ENCODE measurements at places on chromosomes 1 and 21. TPM values are rescaled to one million over a fixed set of nuclear protein-coding genes. Genes with fewer than 3 reads are reported as not detected.

- no peak for DNase-seq
- no peaks in the 10 kb centered on the region for H3K36me3 ChIP-seq
- no peak overlapping the region for H3K27ac ChIP-seq
- no peaks in the 10 kb centered on the region for H3K27me3 ChIP-seq
These were observed 117.7 kb downstream of the ETS2 start for GRCh38 chr21:38923429-38923828.

GRCh38 chr1:42736152-42736551 lies 3.9 kb downstream of the CLDN19 start:
- no peaks in the 10 kb centered on the region for H3K27me3 ChIP-seq
- peak; percentile 61 for DNase-seq
- no peak overlapping the region for H3K4me3 ChIP-seq
- H3K36me3 ChIP-seq = no peaks in the 10 kb centered on the region
- H3K4me1 ChIP-seq = no peaks in the 10 kb centered on the region
- H3K27ac ChIP-seq = no peak overlapping the region

RXRG gene
- not detected for total RNA-seq

ACTN2 gene
- not detected for total RNA-seq

GRCh38 chr1:14421295-14421976 lies 177.0 kb upstream of the KAZN start:
- no peak overlapping the region for H3K27ac ChIP-seq
- DNase-seq = no peak
- no peaks in the 10 kb centered on the region for H3K4me1 ChIP-seq
- H3K27me3 ChIP-seq = no peaks in the 10 kb centered on the region
- H3K36me3 ChIP-seq = no peaks in the 10 kb centered on the region

GNAT2 gene
- total RNA-seq = not detected

GRCh38 chr1:243343970-243344937 lies 88.4 kb downstream of the SDCCAG8 start:
- DNase-seq = peak; percentile 65
- H3K27me3 ChIP-seq = no peaks in the 10 kb centered on the region
- H3K27ac ChIP-seq = no peak overlapping the region
- 0 out of 2 replicates have a peak, but pooled peaks cover 4% of the 10 kb centered on the region for H3K4me1 ChIP-seq
- H3K4me3 ChIP-seq = no peak overlapping the region
- 0 out of 2 replicates have a peak, but pooled peaks cover 21% of the 10 kb centered on the region for H3K36me3 ChIP-seq

DNA sequence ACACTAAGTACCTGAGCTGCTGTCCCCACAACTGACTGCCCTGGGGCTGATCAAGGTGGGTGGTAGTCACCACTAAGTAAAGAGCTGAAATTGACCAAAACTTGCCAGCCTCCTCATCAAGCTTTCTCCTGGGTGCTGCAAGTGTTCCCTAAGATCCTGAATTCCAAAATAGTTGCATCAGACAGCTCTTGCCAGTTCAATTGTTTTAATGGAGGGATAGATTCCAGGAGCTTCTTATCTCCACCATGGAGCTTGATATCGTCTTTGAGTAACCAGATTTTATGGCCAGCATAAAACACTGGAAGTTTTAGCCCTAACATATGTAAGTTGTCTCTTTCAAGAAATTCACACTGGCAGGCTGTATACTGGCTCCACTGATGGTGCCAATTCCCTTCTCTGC lies 90.3 kb downstream of the NID1 start:
- no peak overlapping the region for H3K4me3 ChIP-seq
- H3K27ac ChIP-seq = no peak overlapping the region
- H3K4me1 ChIP-seq = peaks cover 26% of the 10 kb centered on the region
- H3K36me3 ChIP-seq = peaks cover 32% of the 10 kb centered on the region

REN gene
- not detected for total RNA-seq

DNA sequence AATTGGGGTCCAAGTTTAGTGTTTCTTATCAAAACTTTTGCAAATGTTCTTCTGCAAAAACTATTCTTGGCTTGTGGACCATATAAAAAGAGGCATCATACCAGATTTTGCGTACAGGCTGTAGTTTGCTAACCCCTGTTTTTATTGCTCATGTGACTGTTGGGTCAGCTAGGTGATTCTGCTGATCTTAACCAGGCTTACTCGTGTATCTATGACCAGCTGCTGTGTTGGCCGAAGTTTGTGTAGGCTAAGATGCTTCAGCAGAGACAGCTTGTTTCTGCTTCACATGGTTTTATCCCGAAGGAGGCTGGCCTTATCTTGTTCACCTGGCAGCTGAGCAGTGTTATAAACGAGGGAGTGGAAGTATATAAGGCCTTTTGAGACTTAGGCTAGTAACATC lies 38.2 kb downstream of the POU2F1 start:
- 0 out of 2 replicates have a peak, but pooled peaks cover 4% of the 10 kb centered on the region for H3K4me1 ChIP-seq
- H3K27me3 ChIP-seq = no peaks in the 10 kb centered on the region
- DNase-seq = no peak
- no peak overlapping the region for H3K27ac ChIP-seq
- no peaks in the 10 kb centered on the region for H3K36me3 ChIP-seq

GRCh38 chr1:103513711-103514110 lies 11.8 kb upstream of the RNPC3 start:
- no peaks in the 10 kb centered on the region for H3K36me3 ChIP-seq
- H3K27me3 ChIP-seq = no peaks in the 10 kb centered on the region
- peaks cover 19% of the 10 kb centered on the region for H3K4me1 ChIP-seq
- no peak overlapping the region for H3K4me3 ChIP-seq

- H3K36me3 ChIP-seq = no peaks in the 10 kb centered on the region
- no peak overlapping the region for H3K4me3 ChIP-seq
- no peaks in the 10 kb centered on the region for H3K27me3 ChIP-seq
- no peak overlapping the region for H3K27ac ChIP-seq
- H3K4me1 ChIP-seq = no peaks in the 10 kb centered on the region
These were observed 521.1 kb upstream of the BEND5 start for GRCh38 chr1:49297783-49298182.
